ENCODE measurements at places on chromosomes 12 and 14.

- no peak for DNase-seq
Measured at GRCh38 chr14:100396266-100396795, 73.2 kb downstream of the SLC25A47 start.

DNA sequence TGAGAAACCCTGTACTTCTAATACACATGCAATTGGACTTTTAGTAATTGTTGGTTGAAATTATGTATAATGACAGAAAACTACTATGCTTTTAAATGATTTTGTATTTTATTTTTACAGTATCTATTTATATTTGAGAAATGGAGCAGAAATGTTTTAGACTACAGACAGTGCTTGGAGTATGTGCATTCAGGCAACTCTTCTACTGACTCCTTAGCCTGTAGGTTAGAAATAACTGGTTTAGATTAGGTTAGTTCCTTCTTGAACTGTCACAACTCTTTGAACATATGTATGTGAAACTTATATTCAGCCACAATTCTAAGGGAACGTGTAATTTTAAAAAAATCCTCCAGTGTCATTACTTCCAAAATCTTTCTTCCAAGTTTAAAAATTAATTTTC, 1.7 kb downstream of the FGFR1OP2 start:
- DNase-seq: no peak

DNA sequence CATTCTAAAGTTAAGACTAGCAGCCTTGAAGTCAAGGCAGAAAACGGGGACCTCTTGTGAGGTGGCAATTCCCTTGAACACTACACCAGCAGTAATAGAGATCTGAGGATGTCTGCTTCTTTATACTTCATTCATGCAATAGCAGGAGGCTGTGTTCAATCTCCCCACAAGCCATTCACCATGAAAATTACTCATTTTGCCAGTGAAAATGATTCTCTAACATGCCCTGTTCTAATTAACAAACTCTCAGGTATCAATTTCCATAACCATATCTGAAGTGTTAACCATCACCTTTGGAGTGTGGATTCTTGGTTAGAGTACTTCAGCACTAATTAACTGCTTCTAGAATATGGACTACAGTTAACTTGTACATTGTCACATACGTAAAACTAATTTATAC, 3.4 kb upstream of the GLIPR1 start:
- DNase-seq: no peak

GRCh38 chr14:103250874-103251273, 83.2 kb upstream of the EIF5 start:
- no peak for DNase-seq

DNA sequence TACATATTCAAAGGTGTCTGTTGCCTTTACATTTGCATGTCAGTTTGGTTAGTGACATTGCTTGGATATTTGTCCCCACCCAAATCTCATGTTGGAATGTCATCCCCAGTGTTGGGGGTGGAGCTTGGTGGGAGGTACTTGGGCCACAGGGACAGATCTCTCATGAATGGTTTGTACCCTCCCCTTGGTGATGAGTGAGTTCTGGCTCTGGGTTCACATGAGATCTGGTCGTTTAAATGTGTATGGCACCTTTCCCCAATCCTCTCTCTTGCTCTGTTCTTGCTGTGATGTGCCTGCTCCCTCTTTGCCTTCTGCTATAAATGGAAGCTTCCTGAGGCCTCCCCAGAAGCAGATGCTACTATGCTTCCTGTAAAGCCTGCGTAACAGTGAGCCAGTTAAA, 207.9 kb upstream of the DIO3 start:
- no peak for DNase-seq

DNA sequence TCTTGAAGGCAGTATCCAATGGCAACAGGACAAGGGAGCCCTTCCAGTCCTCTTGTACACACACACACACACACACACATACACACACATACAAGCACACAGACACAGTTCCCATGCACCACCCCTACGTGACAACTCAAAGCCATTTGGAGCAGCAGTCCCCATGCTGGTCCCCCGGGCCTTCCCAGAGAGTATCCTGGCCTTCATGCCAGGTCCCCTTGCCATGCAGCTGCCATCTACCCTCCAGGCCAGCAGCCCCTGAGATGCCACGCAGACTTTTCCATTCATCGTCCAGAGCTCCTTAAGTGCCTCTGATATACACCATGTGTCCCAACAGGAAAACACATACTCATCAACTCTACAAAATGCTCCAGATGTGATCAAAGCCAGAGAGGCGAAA, 159.5 kb downstream of the ANO2 start:
- no peak for DNase-seq
